Cerebellum (tissue), 4 donors: ENCODE measurements at places on chromosomes 7 and 10.

- no peak for DNase-seq
Observed at GRCh38 chr7:127870231-127870907, 160.9 kb downstream of the LRRC4 start.

GRCh38 chr7:117873310-117874190, at the start of gene CTTNBP2:
TSS of gene CTTNBP2 (minus strand) at chr7:117873441. CDS start at chr7:117873415, 26 bp downstream.
- peak; percentile 69 for DNase-seq

DNA sequence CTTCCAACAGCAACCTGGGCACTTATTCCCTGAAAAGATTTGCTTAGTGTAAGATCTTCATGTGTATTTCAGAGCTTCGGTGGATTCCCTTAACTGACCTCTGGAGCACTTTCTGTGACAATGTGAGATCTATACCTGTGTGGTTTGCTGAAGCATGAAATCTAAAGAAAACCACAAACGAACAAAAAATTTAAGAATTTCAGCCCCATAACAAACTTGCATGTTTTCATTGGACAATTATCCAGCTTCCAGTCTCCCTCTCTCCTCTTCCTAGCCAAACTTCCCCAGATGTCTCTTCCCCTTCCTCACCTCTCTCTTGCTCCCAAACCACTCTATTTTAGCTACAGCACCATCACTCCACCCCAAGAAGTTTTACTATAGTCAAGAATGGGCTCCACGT, 279.9 kb upstream of the SORCS1 start:
- DNase-seq: no peak

DNA sequence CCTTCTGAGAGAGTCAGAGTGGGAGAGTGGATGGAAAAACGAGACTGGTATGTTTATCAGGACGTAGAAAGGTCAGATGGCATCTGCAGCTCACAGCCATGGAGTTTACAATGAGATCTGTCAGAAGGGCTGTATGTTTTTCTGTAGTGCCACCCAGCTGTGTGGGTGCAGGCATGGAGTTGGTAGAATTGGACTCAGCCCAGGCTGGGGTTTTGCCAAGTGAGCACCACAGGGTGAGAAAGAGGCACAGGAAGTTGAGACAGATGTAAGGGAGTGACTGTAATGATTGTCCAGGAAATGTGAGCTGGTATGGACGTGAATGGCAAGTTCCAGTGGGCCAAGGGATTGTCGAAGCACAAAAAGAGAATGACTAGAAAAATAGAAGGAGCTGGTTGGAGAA, 9.1 kb upstream of the ZYX start:
- DNase-seq: no peak

DNA sequence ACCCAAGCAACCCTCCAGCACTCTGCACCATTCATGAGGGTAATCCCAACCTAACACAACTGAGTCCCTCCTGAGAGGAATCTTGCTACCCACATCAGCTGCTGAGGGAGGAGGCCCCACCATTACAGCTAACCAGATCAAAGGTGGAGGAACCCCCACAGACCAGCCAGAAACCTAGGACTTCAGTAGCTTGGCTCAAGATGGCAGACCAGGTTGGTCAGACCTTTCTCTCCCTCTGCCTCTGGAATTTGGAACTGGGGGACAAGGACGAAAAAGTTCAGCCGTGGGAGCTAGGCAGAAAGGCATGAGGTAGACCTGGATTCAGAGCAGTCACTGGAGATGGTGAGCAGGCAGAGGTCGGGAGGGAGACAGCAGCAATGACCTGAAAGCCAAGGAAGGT, 101.3 kb upstream of the CACUL1 start:
- DNase-seq: no peak

DNA sequence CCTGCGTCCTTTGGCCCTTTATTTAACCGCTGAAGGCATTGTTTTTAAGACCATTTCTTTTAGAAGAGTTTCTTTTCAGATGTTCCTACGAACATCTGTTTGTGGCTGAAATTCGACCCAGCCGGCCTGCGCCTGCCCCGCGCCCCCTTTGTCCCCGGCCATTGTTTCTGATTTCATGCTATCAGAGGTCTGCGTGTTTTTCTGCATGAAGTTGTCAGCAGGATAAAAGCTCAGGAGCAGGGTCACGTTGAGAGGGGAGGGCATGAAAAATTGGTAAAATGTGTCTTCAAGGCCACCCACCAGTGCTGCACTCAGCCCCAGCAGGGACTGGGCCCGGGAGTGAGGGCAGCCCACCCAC, 43.1 kb downstream of the NKX6-2 start:
- no peak for DNase-seq

DNA sequence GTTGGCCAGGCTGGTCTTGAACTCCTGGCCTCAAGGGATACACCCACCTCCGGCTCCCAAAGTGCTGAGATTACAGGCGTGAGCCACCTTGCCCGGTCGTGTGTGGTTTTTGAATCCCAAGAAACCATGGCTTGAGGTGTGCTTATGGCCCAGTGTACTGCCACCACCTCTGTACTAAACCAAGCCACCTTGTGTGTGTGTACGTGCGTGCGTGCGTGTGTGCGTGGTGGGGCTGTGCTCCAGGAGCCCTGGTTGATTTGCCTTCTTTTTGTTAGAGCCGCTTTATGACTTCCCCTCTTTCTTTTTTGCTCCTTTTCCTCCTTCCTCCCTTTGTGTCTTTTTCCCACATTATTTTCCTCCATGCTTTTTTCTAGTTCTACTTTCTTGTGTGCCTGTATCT, 121.4 kb downstream of the CAMK1D start:
- DNase-seq: no peak

DNA sequence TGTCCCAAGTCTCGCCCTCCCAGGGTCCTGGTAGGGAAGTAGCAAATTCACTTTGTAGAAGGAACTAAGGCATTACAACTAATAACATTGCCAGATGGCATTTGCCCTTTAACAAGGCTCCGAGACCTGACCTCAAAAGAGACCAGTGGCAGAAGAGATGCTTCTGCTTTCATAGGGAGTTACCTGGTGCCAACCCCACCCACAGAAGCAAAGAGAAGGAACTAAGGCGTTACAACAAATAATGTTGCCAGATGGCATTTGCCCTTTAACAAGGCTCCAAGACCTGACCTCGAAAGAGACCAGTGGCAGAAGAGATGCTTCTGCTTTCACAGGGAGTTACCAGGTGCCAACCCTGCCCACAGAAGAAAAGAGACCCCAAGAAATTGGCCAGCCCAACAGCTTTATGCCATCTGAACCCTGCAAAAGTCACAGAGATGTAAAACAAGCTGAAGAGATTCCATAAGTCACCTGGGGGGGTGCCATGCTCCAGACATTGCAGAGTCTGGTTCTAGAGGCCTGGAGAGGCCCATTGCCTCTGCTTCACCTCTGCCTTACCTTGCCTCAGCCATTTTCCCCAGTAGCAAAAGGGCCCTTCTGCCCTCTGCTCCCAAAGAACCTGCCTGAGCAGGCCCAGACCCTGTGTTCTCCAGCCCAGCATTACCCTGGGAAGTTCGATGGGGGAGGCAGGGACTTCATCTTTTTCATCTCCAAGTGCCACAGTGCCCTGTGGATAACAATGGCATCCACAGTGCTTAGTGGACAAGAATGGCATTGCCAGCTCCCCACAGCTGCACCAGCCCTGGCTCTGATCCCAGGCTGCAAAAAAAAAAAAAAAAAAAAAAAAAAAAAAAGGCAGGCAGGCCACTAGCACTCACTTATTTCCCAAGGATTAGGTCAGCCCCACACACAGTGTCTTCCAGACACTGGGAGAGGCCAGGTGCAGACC, 179.5 kb upstream of the PLXNA4 start:
- DNase-seq: no peak

- no peak for DNase-seq
Observed at GRCh38 chr7:54827734-54828133, 68.7 kb upstream of the SEC61G start.

- DNase-seq: no peak
Observed at GRCh38 chr7:45384499-45384898, 189.7 kb upstream of the ADCY1 start.

GRCh38 chr10:114943000-114943399, 5.0 kb downstream of the TRUB1 start:
- DNase-seq: no peak

DNA sequence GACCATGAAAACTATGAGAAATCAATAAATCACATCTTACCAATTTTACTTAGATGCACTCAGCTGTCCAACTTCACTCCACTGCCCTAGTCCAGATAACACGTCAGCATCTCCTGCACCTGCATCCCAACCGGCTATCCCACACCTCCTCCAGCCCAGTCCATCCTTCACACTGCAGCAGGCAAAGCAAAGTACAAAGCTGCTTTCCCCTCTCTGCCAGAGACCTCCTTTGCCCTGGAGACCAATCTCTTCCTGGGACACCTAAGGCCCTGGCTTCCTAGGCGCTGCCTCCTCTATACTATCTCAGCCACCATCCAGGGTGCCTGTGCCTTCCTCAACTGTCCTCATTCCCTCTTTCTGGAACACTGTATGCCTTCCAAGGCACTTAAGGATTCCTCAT, 90.3 kb upstream of the DDC start:
- no peak for DNase-seq

DNA sequence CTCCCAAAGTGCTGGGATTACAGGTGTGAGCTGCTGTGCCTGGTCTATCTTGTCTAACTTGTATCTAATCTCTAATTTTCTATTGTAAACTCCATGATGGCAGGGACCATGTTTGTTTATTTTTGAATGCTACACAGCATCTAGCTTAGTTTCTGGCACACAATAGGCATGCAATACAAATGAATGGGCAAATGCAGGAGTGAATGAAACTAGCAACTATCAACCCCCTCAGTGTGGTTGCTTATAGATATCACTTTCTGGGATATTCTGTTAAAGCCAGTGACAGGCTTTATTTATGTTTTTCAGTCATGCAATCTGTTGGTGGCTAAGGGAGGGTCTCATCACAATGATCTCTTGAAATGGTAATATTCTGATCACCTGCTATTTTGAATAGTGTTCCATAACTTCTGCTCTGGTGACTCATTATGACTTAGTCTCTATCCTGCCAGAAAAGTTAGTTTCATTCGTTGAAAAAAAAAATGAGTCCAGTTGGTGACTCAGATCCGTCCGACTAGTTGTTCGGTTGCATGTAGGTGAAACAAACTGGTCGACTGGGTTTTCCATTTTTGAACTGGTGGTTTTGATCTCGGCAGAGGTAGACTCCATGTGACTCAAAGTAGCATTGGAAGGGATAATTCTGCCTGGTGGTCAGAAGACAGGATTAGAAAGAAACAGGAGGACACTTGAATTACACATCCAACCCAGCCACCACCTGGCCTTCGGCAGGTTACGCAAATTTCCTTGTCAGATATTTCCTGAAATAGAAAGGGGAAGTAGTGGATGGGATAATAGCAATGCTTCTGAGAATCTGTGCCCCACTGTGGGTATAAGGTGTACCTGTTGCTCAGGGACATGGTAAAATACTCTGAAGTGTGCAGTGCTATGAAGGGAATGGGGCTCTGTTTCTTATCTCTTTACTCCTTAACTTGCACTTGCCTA, 76.8 kb downstream of the GATA3 start:
- DNase-seq: no peak

GRCh38 chr7:1925349-1925748, 255.3 kb downstream of the ELFN1 start:
- no peak for DNase-seq

GRCh38 chr7:124754576-124755268, 10.9 kb downstream of the GPR37 start:
- no peak for DNase-seq
